DMS79 treated with DMSO at 0.1 percent for 48 hours (cell line): ENCODE measurements at places on chromosomes 11 and 22.

DNA sequence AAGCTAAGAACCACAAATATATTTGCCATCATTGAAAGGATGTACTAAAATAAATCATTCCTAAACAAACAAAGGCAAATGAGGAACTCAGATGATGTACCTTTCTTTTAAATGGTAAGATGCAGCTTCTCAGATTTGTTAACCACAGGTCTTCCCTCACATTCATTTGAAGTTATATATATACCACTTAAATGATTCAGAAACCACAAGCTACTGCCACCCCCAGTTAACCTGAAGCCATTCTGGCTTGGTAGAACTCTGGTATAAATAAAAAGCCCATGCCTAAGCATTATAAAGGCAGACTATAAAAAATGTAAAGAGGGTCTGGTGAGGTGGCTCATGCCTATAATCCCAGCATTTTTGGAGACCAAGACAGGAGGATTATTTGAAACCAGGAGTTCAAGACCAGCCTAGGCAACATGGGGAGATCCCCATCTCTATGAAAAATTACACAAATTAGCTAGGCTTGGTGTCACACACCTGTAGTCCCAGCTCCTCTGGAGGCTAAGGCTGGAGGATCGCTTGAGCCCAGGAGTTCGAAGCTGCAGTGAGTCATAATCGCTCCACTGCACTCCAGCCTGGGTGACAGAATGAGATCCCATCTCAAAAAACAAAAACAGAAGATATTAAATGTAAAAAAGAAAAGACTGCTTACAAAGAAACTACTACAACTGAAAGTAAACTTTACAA lies 1185.3 kb downstream of the JRKL start:
- DNase-seq: no peak

DNA sequence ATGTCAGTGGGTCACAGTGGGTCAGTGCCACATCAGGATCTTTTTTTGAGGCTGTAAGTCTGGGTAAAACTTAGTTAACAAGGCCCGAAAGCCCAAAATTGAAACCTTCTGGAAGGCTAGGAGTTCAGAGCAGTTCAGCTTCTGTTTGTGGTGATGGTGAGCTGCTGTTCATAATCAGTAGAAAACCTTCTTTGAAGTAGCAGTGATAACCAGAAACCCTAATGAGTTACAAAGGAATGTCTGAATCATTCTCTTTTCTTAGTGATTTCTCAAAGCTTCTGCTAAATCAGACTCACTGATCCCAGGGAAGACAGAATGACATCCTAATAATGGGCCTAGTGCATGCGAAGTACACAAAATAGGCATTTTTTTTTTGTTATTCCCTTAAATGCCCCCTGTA lies 124.7 kb downstream of the PARVA start:
- no peak for DNase-seq

GRCh38 chr11:123308077-123308476 lies 113.0 kb upstream of the CLMP start:
- peak; percentile 99 for DNase-seq

- DNase-seq: peak; percentile 75
Measured at GRCh38 chr11:120539667-120540369, 28.3 kb downstream of the GRIK4 start.

DNA sequence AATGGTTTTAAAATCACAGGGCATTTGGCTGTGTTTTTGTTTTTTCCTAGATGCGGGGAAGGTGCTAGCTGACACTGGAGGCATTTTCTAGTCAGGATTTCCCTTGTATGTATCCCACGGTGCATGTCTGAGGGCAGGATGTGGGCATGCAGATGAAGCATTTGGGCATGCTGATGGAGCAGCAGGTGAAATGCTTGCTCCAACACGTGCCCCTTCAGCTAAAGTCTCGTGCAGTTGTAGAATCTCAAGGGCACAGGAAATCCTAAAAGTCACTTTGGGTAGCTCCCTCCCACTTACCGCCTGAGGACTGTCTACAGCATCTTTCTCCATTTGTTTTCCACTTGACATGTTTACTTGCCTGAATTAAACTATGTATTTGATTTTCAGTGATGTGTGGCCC lies 429.4 kb upstream of the B3GAT1 start:
- DNase-seq: peak; percentile 99

DNA sequence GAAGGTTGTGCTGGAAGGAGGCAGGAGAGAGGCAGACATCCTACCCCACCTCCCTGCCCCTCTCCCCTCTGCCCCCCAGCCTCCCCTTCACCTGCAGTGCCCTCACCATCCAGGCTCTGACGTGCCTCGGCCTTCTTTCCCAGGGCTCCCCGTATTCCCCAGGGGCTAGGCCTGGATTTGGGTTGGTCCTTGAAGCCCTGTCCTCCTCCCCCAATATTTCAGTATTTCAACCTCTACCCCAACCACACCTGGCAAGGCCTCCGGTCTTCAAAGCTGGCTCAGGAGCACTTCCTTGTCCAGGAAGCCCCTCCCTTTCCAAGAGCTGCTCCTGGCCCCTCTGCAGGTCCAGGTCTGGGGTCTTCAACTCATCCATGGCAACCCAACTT lies 8.6 kb upstream of the PDE2A start:
- no peak for DNase-seq

GRCh38 chr11:61972672-61973475 lies 5.4 kb upstream of the FTH1 start:
- peak; percentile 67 for DNase-seq

GRCh38 chr11:121688055-121688491 lies 235.3 kb upstream of the SORL1-AS1 start:
- peak; percentile 52 for DNase-seq

- DNase-seq: peak; percentile 10
Measured at GRCh38 chr11:107018902-107019493, 722 bp upstream of the GUCY1A2 start.

DNA sequence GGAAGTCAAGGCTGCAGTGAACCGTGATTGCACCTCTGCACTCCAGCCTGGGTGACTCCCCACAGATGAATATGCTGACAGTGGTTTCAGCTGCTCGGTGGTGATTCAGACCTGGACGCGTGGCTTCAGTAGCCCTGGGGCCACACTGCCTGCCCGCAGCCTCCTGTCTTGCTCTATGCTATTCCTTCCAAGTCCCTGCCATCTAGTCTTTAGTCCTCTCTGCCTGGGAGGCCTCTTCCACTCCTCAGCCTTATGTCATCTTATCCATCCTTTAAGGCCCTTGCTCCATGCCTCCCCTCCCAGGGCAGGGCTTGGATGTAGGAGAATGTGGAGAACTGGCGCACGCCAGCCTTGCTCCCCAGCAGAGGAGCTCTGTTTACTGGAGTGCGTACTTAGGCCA lies 23.0 kb downstream of the YDJC start:
- no peak for DNase-seq

DNA sequence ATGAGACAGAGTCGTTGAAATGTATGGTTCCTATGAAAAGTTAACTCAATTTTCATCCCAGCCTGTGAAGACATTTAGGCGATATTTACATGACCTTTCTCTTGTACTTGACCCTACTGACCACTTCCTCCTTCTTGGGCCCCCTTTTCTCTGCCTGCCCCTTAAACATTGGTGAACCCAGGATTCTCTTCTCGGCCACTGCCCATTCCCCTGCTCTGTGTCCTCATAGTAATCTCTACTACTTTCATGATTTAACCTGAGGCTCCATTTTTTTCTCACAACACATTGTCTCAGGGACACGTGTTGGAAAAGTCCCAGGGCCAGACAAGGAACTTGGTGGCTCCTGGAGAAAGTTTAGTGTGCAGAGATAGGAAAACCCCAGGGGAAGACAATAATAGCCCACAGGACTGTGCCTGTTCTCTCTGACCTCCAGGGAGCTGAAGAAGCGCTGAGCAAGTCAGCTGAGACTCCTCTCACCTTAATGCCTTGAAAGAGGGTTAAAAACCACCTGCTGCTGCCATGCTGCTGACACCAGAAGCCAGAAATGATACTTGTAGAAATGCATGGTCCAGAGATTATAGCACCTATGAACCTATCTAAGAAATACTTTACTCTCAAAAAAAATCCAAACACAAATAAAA lies 42.5 kb upstream of the SPATA19 start:
- no peak for DNase-seq

DNA sequence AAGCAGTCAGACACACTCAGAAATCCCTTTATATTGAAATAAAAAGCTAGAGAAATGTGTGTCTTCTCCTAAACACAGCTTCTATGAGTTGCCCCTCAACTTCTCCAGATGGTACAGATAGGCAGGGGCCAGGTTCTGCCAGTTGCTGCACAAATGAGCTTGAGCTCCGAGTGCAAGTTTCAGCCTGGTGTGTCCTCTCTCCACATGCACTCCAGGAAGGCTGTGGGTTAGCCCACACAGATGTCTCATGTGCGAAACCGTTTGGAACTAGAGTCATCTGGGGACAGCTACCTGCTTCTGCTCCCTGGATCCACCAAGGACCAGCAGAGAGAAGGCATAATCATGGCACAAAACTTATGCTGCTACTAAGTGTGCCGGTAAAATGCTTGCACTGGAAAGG lies 812.6 kb downstream of the OPCML start:
- no peak for DNase-seq

GRCh38 chr22:34501366-34501965 lies 564.5 kb upstream of the ISX start:
- DNase-seq: no peak

DNA sequence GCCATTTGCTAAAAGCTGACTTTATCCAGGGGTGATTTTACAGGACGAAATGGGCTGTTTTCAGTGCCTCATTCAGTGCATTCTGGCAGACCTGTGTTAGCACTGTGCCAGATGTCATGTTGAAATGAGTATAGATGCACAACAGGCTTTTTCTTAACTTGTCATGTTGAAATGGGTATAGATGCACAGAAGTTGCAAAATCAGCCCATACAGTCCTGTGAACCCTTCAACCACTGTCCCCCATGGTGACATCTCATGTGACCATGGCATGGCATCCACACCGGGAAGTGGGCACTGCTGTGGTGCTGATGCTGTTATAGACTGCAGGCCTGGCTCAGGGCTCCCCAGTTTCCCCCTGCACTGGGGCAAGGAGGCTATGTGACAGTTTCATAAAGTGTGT lies 2.5 kb downstream of the TALDO1 start:
- no peak for DNase-seq

DNA sequence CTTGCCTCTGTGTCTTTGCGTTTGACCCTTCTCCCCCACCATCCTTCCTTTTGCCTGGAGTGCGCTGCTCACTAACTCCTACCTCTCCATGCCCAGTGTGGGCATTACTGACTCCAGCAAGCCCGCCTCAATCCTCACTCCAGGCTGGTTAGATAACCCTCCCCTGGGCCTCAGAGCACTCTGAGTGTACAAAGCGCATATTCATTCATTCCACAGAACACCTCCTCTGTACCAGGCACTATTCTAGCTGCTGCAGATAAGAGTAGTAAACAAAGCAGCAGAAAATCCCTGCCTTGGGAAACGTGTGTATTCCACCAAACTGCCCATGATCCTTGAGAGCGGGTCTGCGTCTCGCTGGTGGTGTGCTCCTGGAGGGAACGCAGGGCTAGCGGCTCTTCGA lies 3.2 kb downstream of the SLC22A8 start:
- DNase-seq: no peak

DNA sequence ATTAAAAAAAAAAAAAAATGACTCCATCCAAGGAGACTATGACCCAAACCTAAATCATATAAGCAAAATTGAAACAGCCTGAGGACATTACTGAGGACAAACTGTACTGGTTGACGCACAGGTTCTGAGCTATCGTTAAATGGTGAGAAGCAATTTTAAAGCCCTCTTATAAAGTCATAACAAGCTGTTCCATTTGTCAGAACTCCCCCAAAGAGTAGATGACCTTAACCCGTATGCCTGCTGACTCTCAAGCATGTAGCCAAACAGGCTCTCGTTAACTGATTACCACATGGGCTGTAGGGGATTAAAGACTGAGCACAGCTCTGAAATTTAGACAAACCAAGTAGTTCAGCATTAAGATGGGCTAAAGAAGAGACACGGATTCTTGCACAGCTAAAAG lies 2.2 kb downstream of the CRYAB start:
- DNase-seq: no peak
